ENCODE measurements at places on chromosomes 7 and 10.

GRCh38 chr10:118835682-118836326 lies 81.0 kb upstream of the CACUL1 start:
- DNase-seq: no peak

GRCh38 chr7:29237489-29237888 lies 42.9 kb downstream of the CHN2 start:
- DNase-seq: no peak

- DNase-seq: no peak
Measured at GRCh38 chr10:68594405-68594804, 34.3 kb downstream of the TET1 start.

- no peak for DNase-seq
Measured at GRCh38 chr10:78457804-78458482, 424.3 kb downstream of the RPS24 start.

- no peak for DNase-seq
Measured at GRCh38 chr10:78876449-78876848, 192.3 kb upstream of the ZMIZ1 start.

- no peak for DNase-seq
Measured at GRCh38 chr7:43655584-43655983, 72.7 kb downstream of the STK17A start.
